ENCODE measurements at places on chromosomes 11 and 22.

DNA sequence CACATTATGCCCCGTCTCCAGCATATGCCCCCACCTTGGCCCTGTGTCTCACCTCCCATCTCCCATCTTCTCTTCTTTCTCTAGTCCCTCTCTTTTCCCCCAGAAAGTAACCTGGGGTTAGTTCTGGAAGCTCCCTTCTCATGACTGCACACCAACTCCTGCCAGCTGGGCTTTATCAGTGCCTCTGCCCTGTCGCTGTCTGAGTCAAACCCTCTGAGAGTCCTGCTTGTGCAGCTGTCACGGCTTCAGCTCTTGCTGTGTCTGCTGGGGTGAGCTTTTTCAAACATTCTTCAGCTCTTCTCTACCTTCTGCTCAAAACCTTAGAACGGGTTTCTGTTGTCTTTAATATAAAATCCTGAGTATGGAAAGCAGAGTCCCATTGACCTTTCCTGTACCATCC, 304.5 kb upstream of the B3GAT1 start:
- no peak for DNase-seq

DNA sequence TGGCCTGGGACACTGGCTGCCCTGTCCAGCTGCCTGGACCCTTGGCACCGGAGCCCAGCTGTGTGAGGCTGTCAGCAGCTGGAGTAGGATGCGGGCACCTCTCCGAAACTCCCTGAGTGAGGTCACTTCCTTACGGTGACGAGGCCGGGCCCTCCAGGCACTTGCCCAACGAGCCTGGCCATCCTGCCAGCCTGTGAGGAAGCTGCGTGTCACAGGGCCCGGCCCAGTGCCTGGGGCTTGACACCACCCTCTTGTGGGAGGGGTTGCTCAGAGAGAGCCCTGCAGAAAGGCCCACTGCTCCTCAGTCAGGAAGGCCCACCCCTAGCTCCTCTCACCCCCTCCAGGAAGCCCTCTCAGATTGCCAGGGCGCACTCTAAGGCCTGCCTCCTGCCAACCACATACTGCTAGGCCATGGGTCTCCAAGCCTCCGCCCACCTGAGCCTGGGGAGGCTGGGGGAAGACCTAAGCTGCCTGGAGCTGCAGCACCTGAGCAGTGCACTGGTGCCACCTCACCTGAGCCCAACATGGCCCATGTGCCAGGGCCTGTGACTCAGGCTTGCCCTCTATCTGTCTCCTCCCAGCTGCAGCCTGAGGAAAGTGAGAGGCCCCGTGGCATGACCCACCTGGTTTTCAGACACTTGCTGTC, 4.3 kb upstream of the PHLDA2 start:
- DNase-seq: peak; percentile 72

DNA sequence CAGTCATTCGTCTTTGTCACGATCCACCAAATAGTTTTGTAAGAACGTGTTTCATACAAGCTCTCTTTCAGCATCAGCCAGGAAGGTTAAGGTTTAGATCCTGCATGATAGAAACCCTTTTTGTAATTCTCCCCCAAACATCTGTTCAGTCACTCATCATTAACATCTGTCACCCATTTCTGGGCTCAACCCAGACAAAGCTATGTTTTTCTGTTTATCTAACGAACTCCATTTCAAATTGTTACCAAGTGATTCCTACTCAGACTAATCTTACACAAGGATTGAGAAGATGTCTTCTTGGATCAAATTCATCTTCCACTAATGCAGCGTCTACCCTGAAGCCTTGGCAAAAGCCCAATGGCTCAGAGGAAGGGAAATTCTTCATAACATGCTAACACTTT, 58.8 kb downstream of the FZD4 start:
- DNase-seq: peak; percentile 65

DNA sequence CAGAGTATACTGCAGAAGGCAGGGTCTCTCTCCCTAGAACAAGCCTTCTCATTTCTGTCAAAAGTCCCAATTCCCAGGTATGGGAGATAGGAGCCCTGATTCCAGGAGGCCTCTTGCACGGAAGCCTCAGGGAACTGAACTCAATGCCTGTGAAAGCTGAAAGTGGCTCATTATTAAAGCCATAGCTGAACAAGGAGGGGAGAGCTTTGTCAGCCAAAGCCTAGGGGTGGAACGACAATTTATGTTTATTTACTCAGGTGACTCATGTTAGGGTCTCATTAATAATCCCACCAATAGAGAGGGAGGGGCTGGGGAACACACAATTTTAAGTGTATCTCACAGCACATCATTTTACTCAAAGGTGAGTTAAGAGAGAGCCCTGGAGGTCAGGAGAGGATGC, 44.9 kb downstream of the DSCAML1 start:
- DNase-seq: no peak

DNA sequence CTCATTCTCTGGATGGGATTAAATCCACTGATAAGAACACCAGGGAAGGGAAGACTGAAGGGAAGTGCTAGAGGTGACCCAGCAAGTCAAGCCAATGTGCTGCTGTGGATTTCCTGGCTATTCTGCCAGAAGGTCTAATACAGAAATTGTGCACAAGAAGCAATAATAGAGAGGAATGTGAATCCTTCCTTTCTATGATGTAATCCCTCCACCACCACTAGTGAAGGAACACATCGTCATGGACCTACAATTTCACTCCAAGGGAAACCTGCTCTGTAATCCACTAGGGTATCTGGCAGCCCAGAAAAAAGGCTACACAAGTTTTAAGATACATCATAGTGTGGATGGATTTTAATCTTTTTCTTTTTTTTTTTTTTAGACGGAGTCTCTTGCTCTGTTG, 17.4 kb downstream of the LARGE2 start:
- no peak for DNase-seq

- no peak for DNase-seq
Observed at GRCh38 chr11:48134221-48134922, 82.2 kb upstream of the OR4B1 start.

GRCh38 chr11:60372767-60373166, 5.6 kb upstream of the MS4A7 start:
- DNase-seq: no peak

Measured in AG09319 (cell line).